ENCODE measurements at places on chromosomes 2 and 18. TPM values are rescaled to one million over a fixed set of nuclear protein-coding genes. Genes with fewer than 3 reads are reported as not detected.
A peak's percentile ranks its signal among the peaks of the same experiment; 100 is the strongest.

DNA sequence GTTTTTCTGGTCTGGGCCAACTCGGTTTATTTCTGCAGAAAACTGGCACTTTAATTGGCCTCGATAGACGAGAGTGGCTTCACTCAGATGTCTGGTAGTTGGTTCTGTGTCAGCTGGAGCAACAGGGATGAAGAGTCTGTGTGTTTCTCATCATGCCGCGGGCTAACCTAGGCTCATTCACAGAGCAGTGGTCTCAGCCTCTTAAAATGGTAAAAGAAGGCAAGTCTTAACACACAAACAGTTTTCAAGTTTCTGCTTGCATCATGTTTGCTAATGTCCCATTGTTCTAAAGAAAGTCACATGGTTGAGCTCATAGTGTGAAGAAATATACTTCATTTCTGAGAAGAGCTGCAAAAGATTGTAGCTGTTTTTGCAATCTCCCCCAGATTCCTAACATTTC, 37.5 kb upstream of the ANXA4 start:
- H3K4me3 ChIP-seq = no peak overlapping the region
- no peaks in the 10 kb centered on the region for H3K4me1 ChIP-seq
- H3K27me3 ChIP-seq = no peaks in the 10 kb centered on the region
- no peaks in the 10 kb centered on the region for H3K36me3 ChIP-seq
- no peak for DNase-seq

- no peak overlapping the region for H3K4me3 ChIP-seq
- H3K36me3 ChIP-seq = no peaks in the 10 kb centered on the region
- H3K27me3 ChIP-seq = no peaks in the 10 kb centered on the region
- no peak overlapping the region for H3K27ac ChIP-seq
These were observed 35.3 kb downstream of the SPRED2 start for GRCh38 chr2:65397122-65397521.

The PUM2 gene
- total RNA-seq = 35.6 TPM

The TEKT4 gene
- total RNA-seq = not detected

GRCh38 chr2:232966122-232966521, 46.9 kb downstream of the NGEF start:
- no peak for DNase-seq
- H3K27me3 ChIP-seq = peaks cover 7% of the 10 kb centered on the region
- no peaks in the 10 kb centered on the region for H3K36me3 ChIP-seq
- no peak overlapping the region for H3K27ac ChIP-seq
- no peak overlapping the region for H3K4me3 ChIP-seq

GRCh38 chr2:232549655-232550353, 553 bp downstream of the TIGD1 start:
- peak overlapping the region; percentile 71 for H3K4me3 ChIP-seq
- peaks cover 7% of the 10 kb centered on the region for H3K36me3 ChIP-seq
- H3K4me1 ChIP-seq = no peaks in the 10 kb centered on the region
- DNase-seq = no peak

DNA sequence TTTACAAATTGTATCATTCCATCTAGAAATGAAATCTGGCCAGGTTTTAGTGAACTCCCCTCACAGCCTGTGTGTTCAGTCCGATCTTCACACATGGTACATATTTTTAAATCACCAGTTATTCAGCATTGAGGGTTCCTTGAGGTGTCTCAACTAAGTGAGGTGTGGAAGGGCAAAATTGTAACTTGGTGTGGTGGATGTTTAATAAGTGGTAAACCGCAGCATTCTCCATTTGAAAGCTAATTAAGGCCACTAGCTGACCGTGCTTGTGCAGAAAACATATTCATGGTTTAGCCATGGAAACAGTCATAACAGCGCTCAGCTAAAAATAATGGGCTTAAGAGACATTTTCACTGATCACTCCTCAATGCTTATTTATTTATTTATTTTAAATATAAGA, 786.2 kb upstream of the FANCL start:
- H3K4me1 ChIP-seq = no peaks in the 10 kb centered on the region
- no peak overlapping the region for H3K27ac ChIP-seq
- H3K27me3 ChIP-seq = no peaks in the 10 kb centered on the region
- no peaks in the 10 kb centered on the region for H3K36me3 ChIP-seq
- no peak overlapping the region for H3K4me3 ChIP-seq

DNA sequence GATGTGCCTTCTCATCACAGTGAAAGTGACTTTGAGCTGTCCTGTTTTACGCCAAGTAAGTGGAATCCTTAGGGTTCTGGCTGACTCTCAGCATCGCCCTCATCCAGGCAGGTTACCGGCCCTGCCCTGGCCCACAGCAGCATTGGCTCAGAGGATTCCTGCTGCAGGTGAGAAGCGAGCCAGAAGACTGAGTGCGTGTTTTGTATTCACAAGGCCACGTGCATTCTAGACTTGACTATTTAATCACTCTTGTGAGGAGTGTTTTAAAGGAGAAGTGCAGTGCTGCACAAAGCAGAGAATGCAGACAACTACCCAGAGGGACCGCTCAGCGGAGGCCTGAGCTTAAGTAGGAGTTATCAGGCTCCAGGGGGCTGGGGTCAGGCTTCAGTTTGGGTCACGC, 48.3 kb downstream of the LAMA3 start:
- no peaks in the 10 kb centered on the region for H3K36me3 ChIP-seq
- H3K4me1 ChIP-seq = no peaks in the 10 kb centered on the region
- no peak overlapping the region for H3K4me3 ChIP-seq
- peaks cover 44% of the 10 kb centered on the region for H3K27me3 ChIP-seq

The GPR39 gene
- total RNA-seq = 9.0 TPM

GRCh38 chr2:191218292-191218898, 26.8 kb upstream of the MYO1B start:
- no peak overlapping the region for H3K4me3 ChIP-seq
- no peaks in the 10 kb centered on the region for H3K36me3 ChIP-seq
- H3K27ac ChIP-seq = peak overlapping the region; percentile 59

The EMILIN1 gene
- 26.5 TPM for total RNA-seq

DNA sequence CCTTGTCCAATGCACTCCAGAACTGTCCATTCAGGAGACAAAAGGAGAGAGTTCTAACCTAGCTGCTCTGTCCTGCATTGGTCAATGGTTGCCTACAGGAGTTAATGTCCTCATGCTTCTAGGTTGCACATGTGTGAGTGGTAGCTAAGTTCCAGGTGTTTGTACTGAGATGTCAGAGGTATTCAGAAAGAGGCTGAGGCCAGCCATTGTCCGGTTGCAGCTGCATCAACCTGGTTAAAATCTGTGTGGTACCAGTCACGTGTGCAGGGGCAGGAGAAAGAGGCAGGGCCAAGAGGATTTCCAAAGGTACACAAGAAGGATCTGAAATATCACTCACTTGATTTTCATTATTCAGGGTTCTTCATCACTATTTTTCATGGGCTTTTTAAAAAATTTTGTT, 70.8 kb downstream of the DTNA start:
- no peak overlapping the region for H3K27ac ChIP-seq
- H3K4me1 ChIP-seq = peaks cover 14% of the 10 kb centered on the region
- H3K4me3 ChIP-seq = no peak overlapping the region

DNA sequence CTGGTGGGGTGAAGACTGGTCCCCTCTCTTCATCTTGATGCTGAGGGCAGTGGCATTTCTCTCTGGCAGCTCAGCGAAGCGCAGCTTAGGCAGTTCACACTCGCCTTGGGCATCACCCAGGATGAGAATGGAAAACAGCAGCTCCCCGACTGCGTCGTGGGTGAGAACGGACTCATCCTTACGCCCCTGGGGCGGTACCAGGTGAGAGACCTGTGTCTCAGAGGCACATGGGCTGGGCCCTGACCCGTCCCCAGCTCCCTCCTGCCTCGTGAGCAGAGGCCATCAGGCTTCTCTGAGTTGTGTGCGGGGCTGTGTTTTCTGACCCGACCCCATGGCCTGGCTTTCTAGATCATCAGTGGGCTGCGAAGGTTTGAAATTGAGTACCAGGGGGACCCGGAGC, 8.2 kb upstream of the CCDC74A start:
- no peaks in the 10 kb centered on the region for H3K4me1 ChIP-seq
- H3K4me3 ChIP-seq = no peak overlapping the region
- DNase-seq = no peak
- peaks cover 28% of the 10 kb centered on the region for H3K36me3 ChIP-seq

The PLCD4 gene
- 2.0 TPM for total RNA-seq

DNA sequence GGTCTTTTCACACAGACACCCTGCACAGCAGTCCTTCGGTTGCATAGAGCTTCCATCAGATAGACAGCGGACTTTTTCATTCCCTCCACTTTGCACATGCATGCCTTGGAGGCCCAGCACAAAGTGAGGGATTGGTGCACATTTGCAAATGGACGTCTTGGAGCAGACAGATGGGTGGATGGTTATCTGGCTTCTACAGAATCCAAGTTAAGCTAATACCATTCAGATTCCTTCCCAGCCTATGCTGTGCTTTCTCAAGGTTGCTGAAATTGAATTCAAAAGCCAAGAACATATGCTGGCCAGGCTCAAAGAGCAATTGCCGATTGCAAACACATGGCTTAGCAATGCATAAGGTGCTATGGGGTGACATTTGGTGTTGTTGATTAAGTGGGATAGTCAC, 186.4 kb downstream of the VAPA start:
- H3K27me3 ChIP-seq = peaks cover 15% of the 10 kb centered on the region
- no peak overlapping the region for H3K27ac ChIP-seq
- no peak for DNase-seq
- H3K4me1 ChIP-seq = peaks cover 5% of the 10 kb centered on the region
- no peak overlapping the region for H3K4me3 ChIP-seq

- H3K27ac ChIP-seq = no peak overlapping the region
- no peak overlapping the region for H3K4me3 ChIP-seq
- H3K36me3 ChIP-seq = no peaks in the 10 kb centered on the region
- no peaks in the 10 kb centered on the region for H3K4me1 ChIP-seq
These were observed 97.8 kb downstream of the EPC2 start for GRCh38 chr2:148742373-148742772.

GRCh38 chr18:62678847-62679485, 36.4 kb upstream of the PHLPP1 start:
- DNase-seq = no peak
- H3K27me3 ChIP-seq = peaks cover 3% of the 10 kb centered on the region
- H3K27ac ChIP-seq = no peak overlapping the region
- no peaks in the 10 kb centered on the region for H3K36me3 ChIP-seq

- H3K36me3 ChIP-seq = no peaks in the 10 kb centered on the region
- H3K27ac ChIP-seq = peak overlapping the region; percentile 93
- no peak overlapping the region for H3K4me3 ChIP-seq
- DNase-seq = no peak
These were observed 4.3 kb upstream of the NAGK start for GRCh38 chr2:71064110-71064611.

DNA sequence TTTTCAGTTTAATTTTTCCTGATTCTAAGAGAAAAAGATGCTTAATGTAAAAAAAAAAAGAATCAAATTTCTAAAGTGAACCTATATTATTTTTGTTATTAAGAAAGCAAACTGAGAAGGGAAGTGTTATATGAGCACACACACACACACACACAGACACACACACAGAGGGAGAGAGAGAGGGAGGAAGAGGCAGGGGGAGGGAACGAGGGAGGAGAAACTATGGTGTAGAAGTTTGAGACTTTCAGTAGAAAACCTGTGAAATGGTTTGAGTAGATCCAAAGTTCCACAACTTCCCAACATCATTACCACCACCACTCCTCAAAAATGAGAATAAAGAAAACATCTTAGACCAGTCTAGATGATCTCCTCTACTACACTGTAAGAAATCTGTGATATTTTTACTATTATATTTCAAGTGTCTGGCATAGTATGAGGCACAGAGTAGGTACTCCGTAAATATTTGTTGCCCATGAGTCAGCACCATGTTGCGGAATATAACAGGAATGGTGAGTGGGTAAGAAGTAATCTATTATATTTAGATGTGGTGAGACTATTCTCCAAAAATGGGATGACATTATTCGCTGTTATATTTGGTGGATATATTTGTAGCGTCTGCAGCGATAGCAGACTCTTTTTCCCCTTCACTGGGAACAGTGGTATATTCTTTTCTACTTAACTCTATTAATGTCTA, 149.4 kb upstream of the DNMT3A start:
- DNase-seq = no peak
- no peaks in the 10 kb centered on the region for H3K36me3 ChIP-seq
- H3K4me3 ChIP-seq = no peak overlapping the region
- no peak overlapping the region for H3K27ac ChIP-seq

DNA sequence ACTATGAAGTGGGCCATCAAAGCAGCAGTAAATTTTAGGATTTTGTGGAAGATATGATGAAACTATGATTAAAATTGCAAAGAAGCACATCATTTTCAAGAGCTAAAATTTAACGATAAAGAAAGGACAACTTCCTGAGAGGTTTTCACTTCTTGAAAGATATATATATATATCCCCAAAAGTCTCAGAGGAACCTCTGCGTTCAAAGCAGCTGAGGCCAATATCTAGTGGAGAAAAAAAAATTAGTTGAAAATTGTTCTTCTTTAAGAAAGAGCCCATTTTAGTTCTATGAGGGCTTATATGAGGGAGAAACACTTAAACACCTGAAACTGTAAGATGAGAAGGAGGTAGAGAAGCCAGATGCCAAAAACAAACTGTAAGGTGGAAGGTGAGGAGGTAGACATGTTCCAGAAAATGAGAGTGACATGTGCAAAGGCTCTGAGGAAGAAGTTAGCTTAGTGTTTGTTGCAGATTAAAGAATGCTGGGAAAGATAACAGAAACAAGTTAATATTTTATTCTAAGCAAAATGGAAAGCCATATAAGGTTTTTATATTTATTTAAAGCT, 72.9 kb upstream of the VRK2 start:
- no peaks in the 10 kb centered on the region for H3K4me1 ChIP-seq
- H3K27me3 ChIP-seq = no peaks in the 10 kb centered on the region
- H3K36me3 ChIP-seq = no peaks in the 10 kb centered on the region
- no peak for DNase-seq

DNA sequence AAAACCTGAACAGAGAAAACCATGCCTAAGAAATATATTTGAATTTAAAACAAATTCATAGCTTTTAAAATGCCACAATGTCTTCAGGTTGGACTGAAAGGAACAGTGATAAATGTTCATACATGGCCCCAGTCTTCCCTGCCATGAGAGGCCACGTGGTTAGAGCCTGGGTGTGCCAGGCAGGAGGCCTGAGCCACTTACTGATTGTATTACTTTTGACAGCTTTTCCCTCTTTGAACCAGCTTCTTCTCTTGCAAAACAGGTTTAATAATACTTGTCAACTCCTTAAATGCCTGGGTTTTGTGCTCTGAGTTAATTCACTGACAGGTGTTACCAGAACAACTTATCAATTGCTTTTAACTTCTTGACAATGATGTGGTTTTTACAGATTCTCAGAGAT, 27.0 kb downstream of the RBKS start:
- H3K27ac ChIP-seq = no peak overlapping the region
- no peaks in the 10 kb centered on the region for H3K27me3 ChIP-seq
- DNase-seq = no peak
- no peaks in the 10 kb centered on the region for H3K36me3 ChIP-seq

GRCh38 chr18:31645411-31645810, 39.0 kb downstream of the B4GALT6 start:
- H3K4me1 ChIP-seq = no peaks in the 10 kb centered on the region
- H3K27me3 ChIP-seq = no peaks in the 10 kb centered on the region
- H3K27ac ChIP-seq = no peak overlapping the region
- no peak overlapping the region for H3K4me3 ChIP-seq
- H3K36me3 ChIP-seq = no peaks in the 10 kb centered on the region
- DNase-seq = no peak

DNA sequence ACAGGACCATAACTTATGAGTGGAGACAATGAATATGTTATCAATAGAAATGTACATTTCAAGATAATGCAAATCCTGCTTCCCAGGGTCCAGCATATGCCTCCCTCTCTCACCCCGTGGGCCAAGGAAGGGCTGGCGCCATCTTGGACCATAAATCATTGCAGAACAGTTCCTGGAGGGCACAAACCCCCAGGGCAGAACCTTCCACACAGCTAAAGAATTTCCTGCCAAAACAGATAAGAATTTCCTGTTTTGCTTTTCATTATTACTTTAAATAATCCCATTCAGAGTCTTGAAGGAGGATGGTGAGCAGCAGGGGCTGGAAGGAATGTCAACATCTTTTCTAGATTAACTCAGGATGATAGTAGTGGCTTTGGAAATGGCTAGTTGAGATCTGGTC, 53.7 kb downstream of the EHD3 start:
- peaks cover 10% of the 10 kb centered on the region for H3K4me1 ChIP-seq
- DNase-seq = peak; percentile 37
- H3K36me3 ChIP-seq = no peaks in the 10 kb centered on the region
- H3K27ac ChIP-seq = no peak overlapping the region
- H3K4me3 ChIP-seq = no peak overlapping the region
